GM13977 (cell line): ENCODE measurements at places on chromosomes 12 and 14.

DNA sequence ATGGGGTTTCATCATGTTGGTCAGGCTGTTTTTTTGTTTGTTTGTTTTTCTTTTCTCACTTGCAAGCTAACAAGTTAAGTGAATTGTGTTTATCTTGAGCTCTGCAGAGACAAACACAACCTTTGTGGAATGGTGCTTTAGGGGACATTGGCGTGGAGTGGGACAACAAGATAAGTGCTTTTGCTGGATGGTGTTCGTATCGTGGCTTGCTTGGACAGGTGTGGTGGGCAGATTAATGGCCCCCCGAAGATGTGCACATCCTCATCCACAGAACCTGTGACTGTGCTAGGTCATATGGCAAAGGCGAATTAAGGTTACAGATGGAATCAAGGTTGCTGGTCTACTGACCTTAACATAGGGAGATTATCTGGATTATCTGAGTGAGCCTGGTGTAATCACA lies 7.0 kb downstream of the MLXIP start:
- DNase-seq, result no peak

DNA sequence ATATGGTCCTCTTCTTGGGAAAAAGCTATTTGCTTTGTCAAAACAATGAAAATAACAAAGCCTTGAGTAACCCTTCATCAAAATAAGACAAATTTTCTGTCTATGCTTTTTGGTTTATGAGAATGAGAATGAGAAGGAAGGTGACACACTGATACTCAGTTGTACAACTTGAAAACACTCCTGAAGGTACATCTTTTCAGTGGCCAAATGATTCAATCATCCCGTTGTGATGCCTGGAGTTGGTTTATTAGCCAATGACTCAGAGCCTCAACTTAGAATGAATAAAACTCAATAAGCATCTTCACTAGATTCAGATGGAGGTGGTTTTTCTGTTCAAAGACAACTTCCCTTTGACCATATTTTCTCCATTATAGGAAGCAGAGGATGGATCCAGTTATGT lies 7.8 kb upstream of the CALM1 start:
- DNase-seq, result no peak

GRCh38 chr14:99146616-99147365 lies 125.2 kb downstream of the BCL11B start:
- DNase-seq, result no peak

DNA sequence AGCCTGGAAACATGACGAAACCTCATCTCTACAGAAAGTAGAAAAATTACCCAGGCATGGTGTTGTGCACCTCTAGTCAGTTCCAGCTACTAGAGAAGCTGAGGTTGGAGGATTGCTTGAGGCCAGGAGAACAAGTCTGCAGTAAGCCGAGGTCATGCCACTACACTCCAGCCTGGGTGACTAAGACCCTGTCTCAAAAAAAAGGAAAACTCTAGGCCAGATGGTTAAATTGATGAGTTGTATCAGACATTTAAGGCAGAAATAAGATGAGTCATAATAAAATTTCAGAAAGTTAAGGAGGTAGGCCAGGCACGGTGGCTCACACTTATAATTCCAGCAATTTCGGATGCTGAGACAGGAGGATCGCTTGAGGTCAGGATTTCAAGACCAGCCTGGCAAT lies 10.7 kb downstream of the EIF2S1 start:
- DNase-seq, result no peak

GRCh38 chr12:936377-937345 lies 12.8 kb downstream of the RAD52 start:
- no peak for DNase-seq

GRCh38 chr12:53561590-53561953 lies 54.3 kb upstream of the NPFF start:
- no peak for DNase-seq

DNA sequence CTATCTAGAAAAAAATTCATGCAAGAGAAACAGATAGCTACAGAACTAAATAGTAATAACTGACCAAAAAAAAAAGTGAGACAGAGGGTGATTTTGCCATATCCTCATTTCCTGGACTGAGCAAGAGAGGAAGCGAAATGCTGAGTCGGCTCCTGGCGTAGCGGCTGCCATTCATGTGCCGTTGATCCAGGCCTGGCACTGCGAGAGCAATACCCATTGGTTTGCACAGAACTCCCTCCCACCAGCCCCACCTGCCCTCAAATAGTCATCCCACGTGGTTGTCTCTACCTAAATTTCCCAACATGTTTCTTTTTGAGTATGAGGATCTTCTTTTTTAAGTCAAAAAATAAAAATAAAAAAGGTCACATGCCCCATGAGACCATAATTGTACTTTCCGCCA lies 9.4 kb upstream of the WNT5B start:
- peak; percentile 59 for DNase-seq

DNA sequence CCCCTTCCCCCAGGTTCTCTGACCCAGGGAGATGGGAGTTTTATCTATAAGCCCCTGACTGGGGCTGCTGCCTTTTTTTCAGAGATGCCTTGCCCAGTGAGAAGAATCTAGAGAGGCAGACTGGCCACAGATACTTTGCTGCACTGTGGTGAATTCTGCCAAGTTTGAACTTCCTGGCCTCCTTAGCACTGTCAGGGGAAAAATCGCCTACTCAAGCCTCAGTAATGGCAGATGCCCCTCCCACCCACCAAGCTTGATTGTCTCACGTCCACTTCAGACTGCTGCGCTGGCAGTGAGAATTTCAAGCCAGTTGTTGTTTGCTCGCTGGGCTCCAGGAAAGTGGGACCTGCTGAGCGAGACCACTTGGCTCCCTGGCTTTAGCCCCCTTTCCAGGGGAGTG lies 31.7 kb downstream of the KLRK1 start:
- DNase-seq, result no peak

GRCh38 chr12:89525305-89525823 lies 483 bp downstream of the POC1B start:
- peak; percentile 65 for DNase-seq

- peak; percentile 40 for DNase-seq
Measured at GRCh38 chr14:74841230-74842207, 34.4 kb downstream of the PROX2 start.

DNA sequence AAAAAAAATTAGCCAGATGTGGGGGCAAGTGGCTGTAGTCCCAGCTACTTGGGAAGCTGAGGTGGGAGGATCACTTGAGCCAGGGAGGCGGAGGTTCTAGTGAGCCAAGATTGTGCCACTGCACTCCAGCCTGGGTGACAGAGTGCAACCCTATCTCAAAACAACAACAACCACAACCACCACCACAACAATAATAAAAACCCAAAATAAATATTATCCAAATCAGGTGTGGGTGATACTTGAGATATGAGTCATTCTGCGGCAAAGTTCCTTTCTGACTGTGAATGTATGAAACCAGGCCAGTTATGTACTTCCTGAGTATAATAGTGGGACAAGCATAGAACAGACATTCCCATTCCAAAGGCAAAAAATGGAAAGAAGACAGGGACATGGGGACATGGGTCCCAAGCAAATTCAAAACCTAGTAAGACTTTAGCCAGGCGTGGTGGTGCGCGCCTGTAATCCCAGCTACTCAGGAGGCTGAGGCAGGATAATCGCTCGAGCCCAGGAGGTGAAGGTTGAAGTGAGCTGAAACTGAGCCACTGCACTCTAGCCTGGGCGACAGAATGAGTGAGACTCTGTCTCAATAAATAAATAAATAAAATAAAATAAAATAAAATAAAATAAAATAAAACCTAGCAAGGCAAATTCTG lies 9.7 kb upstream of the ERC1 start:
- no peak for DNase-seq

- DNase-seq, result no peak
Measured at GRCh38 chr14:49467091-49467490, 119.1 kb downstream of the RPS29 start.

DNA sequence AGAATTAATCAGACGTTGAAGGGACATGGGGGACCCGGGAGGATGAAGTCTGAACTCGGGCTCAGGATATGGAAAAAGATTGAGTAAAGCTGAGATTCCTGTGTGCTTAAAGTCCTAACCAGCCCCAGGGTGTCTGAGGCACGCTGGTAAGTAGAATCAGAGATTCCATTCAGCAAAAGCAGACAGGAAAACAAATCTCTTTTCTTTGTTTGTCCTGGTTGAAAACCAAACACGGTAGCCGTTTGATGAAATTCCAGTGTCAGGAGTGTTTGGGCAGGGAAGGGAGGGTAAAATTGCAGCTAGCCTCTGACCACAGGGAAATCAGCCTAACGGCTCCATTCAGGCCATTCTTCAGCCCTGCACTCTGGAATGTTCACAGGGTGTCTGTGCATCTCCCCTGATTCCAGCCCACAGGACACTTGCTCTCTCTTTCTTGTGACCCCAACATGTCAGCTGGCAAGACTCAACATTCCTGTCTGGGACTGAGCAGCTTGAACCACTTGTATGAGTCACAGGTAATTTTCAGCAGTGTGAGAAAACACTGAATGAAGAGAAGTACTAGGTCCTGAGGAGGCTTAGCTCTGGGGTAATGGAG lies 31.0 kb downstream of the NINJ2 start:
- no peak for DNase-seq
